ENCODE measurements at places on chromosomes 11 and 22. TPM values are rescaled to one million over a fixed set of nuclear protein-coding genes. Genes with fewer than 3 reads are reported as not detected.

DNA sequence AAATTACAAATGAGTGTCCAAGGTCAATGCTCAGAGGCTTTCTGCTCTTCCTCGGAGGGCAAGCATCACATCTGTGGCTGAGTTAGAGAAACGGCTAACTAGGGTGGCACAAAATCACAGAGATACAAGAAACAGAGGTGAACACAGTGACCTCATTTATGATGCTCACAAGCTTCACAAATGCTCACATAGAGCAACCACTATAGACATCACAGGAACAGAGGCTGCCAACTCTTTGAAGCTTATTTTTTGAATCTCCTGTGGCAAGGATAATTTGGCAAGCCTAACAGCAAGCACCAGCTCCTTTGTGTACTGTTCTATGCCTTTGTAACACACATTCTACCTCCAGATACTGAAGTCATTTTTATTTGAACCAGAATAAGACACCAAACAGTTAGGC, 416.5 kb upstream of the DDI1 start:
- DNase-seq, result no peak

GRCh38 chr11:126588630-126589491, 233.4 kb downstream of the ST3GAL4 start:
- no peak for DNase-seq

DNA sequence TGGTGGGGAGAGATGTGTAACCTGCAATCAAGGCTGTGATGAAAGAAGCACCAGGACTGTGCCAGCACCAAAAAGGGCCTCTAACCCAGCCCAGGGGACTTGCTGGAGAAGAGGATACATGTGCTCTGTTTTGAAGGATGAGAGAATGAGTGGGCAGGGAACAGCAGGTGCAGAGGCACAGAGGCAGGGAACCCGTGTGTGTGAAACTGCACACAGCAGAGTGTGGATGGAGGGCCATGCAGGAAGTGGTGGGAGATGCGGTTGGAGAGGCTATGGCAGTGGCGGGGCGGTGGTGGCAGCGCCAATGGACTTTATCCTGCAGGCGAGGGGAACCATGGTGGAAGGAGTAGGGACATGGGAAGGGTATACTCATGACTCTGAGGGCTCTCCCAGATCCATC, 25.2 kb upstream of the LRRC32 start:
- no peak for DNase-seq

DNA sequence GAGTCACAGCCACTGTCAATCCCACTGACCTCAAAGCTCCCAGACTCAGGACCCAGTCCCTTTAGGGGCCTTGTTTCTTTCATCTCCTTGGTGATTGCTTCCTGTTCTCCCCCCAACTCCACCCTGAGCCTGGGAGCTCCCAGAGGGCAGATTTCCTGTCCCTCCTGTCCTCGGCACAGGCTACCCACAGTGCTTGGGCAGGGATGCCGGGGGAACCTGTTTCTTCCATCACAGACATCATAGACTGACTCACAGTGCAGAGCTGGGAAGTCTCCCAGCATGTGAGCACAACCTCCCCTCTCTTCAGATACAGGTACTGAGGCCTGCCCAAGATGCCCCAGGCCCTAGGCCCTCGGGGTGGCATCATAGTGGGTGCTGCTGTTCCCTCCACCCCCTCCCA, 16.6 kb downstream of the TRIM29 start:
- DNase-seq, result no peak

GRCh38 chr22:32803738-32804435, 2.4 kb downstream of the TIMP3 start:
- no peak for DNase-seq

- DNase-seq, result no peak
Observed at GRCh38 chr11:123434911-123435310, 4.8 kb downstream of the GRAMD1B start.

The IGLL1 gene
- total RNA-seq, result not detected

DNA sequence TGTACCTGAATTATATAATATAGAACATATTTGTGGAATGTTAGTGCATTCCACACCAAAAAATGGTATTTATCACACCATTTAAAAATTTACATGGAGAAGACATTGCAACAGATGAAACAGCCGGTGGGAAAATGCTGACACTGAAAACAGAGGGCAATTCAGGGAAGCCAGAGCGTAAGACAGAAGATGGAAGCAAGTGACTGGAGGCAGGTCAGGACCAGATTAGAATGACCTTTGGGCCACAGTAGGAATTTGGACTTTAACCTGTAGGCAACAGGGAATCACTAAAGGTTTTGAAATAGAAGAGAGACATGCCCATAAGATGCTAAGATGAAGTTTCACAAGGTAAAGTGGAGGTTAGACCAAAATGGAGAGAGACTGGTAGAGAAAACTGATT, 60.5 kb downstream of the METTL15 start:
- DNase-seq, result no peak

DNA sequence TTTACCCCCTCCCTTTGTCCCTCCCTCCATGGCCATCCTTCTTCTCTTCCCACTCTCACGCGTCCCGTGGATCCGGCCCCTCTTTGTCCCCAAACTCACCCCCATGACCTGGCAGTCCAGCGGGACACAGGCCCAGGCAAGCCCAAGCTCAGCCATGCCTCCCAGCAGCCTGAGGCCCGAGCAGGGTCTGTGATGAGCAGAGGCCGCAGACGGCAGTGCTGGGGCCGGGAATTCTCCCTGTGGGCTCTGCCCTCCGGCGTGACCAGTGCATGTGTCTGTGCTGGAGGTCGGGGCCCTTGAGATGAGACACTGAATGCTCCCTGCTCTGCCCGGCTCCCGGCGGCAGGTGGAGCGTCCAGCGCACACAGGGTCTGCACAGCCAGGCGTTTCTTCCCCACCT, 237.9 kb downstream of the BRD1 start:
- no peak for DNase-seq

- peak; percentile 82 for DNase-seq
Observed at GRCh38 chr11:8715501-8715900, 32.9 kb downstream of the RPL27A start.

All from psoas muscle (tissue), 8 donors.